Choroid plexus epithelial cell (primary cell): ENCODE measurements at places on chromosomes 5 and 9.

GRCh38 chr9:1051210-1051583 lies 1.0 kb downstream of the DMRT2 start:
- DNase-seq, result no peak

GRCh38 chr9:84258371-84258770 lies 82.2 kb downstream of the SLC28A3 start:
- no peak for DNase-seq

DNA sequence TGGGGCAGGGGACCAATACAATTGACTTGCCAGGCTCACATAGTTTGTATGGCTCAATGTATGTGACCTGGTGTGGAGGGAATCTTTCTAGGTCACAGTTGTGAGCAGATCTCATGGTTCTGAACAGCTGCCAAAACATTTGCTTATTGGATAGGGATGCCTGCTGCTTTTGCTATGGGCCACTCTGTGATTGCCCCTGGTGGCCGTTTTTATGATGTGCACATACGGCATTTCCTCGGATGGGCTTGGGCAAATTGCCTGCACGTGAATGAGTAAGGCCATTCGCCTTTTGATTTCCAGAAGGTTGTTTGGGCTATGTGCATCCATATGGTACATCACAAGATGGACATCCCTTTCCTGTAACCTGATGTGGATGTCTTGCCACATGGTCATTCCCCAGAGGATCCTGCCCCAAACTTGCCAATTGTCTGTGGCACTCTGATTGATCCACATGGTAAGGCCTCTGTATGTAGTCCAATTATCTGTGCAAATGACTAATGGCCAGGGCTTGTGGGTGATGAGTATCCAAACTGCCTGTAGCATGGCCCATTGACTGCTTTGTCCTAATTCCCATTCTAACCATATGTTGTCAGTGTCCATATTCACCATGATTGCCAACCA lies 10.7 kb upstream of the SLC22A4 start:
- DNase-seq, result peak; percentile 91

DNA sequence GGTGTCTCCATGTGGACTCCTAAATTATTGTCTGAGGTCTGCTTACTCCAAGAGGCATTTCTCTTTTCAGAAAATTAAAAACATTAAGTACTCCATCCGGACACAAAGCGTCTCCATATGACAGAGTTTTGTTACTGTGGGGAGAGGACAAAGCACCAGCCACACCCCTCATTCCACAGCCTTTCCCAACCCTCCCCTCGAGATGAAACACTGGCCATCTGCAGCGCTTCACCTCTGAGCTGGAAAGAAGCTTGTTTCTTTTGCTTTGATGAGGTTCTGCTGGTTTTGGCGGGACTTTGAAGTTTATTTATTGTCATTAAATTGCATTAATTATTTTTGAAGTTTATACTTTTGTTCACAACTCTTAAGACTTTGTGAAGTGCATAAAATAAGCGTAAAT lies 27.6 kb upstream of the NKD2 start:
- DNase-seq, result no peak
